ENCODE measurements at places on chromosomes 13 and 19.

DNA sequence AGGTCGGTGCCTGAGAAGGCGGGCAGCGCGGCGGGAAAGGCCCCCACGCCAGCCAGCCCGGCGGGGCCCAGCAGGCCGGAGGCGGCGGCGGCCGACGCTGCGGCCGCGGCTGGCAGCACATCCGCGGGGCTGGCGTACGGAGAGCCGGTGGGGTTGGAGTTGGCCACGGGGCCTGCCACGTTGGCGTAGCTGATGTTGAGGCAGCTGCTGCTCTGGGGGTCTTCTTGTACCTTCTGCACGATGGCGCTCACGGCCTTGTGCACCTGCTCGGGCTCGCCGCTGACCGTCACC lies 25.9 kb upstream of the NANOS2 start:
- no peak for DNase-seq

- DNase-seq: no peak
Measured at GRCh38 chr19:51094696-51095279, 12.1 kb upstream of the KLK14 start.

DNA sequence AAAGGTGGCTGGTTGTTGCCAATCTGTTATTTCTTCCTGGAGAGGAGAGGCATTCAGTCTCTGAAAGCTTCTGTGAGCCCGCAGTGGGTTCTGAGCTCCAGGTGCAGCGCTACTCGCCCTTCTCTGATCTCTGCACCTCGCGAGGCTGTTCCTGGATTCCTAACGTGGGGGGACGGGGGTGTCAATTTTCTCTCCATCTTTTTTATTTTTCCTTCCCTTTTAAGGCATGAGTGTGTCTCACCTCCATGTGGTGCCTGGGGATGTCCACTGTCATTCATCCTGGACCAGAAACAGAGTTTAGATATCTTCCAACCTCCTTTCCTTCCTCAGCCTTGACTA lies 626 bp downstream of the ZNF233 start:
- no peak for DNase-seq

DNA sequence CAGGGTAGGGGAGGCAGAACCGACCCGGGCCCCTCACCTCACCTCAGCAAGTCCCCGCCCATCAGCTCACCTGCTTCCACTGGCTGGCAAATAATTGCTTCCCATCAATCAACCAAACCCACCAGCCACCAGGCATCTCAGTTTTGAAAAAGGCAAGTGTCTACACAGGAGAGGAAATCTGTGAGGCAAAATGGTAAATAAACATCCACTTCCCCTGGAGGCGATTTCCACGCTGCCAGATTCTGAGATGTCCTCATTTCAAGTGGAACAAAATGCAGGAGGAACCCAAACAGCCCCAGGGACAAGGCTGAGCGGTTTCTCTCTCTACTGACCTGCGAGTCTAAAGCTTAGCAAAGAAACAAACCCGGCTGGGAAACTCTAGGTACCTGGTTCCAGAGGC lies 117.5 kb downstream of the CRYL1 start:
- no peak for DNase-seq

GRCh38 chr13:101452519-101453485 lies at the start of gene ITGBL1:
Gene ITGBL1 (plus strand): TSS chr13:101452675. CDS start chr13:101452834, 159 bp downstream.
- peak; percentile 74 for DNase-seq

- DNase-seq: peak; percentile 49
Measured at GRCh38 chr19:35756377-35757230, at the start of gene HSPB6. Gene HSPB6 (minus strand): TSS chr19:35757029. CDS start chr19:35757008, 21 bp downstream.

- DNase-seq: no peak
Measured at GRCh38 chr19:1990230-1991017, 25.1 kb downstream of the BTBD2 start.

- no peak for DNase-seq
Measured at GRCh38 chr19:35134601-35135242, at the start of gene LGI4. Gene LGI4 (minus strand): TSS chr19:35135059. CDS start chr19:35134680, 379 bp downstream.

DNA sequence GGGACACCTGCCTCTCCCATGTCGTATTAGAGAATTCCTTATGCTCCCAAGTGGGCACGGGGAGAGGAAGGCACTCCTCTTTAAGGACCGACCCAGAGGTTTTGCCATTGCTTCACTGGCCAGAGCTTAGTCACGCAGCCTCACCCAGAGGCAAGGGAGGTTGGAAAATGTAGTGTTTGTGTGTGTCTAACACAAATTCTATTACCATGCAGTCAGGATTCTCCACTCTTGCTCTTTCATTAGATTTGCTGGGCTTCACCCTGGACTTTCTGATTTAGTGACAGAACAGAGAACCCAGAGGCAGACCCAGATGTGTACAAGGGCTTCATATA lies 14.6 kb upstream of the NCCRP1 start:
- DNase-seq: peak; percentile 48

DNA sequence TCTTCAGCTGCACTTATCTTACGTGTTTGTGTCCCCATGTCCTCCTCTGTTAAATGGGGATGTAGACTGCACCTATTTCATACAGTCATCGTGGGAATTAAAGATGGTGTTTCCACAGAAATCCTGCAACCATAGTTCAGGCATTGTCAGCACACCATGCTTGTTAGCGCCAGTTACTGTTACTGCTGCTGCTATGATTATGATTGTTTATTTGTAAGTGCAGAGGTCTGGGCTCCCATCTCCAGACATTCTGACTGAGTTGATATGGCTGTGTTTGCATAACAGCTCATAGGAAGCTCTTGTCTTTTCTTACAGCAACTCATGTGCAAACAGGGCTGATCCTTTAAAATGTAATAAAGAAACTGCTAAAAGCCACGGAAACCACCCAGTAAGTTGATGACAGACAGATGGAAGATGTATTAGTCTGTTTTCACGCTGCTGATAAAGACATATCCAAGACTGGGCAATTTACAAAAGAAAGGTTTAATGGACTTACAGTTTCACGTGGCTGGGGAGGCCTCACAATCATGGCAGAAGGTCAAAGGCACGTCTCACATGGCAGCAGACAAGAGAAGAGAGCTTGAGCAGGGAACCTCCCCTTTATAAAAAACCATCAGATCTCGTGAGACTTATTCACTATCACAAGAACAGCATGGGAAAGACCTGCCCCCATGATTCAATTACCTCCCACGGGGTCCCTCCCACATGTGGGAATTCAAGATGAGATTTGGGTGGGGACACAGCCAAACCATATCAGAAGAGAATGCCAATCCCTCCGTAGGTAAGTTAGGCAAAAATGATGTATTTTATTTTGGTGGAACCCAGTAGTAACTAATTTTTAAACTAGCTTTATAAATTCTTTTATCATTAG lies 1.6 kb downstream of the ZSCAN5A start:
- no peak for DNase-seq

GRCh38 chr13:42218576-42218975 lies 53.4 kb upstream of the AKAP11 start:
- DNase-seq: peak; percentile 17

- no peak for DNase-seq
Measured at GRCh38 chr13:46122304-46122703, 17.5 kb upstream of the CPB2 start.

GRCh38 chr13:76489274-76489673 lies 396.9 kb downstream of the KCTD12 start:
- DNase-seq: no peak

DNA sequence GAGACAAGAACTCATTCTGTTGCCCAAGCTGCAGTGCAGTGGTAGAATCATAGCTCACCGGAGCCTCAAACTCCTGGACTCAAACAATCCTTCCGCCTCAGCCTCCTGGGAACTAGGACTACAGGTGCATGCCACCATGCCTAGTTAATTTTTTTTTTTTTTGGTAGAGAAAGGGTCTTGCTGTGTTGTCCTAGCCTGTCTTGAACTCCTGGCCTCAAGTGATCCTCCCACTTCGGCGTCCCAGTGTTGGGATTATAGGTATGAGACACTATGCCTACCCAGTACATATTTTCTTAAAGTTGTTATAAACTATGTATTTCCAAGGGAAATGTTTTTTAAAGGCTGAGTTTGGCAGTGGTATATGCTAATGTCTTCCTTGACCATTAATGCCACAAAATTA lies 412.6 kb downstream of the KLF12 start:
- no peak for DNase-seq

DNA sequence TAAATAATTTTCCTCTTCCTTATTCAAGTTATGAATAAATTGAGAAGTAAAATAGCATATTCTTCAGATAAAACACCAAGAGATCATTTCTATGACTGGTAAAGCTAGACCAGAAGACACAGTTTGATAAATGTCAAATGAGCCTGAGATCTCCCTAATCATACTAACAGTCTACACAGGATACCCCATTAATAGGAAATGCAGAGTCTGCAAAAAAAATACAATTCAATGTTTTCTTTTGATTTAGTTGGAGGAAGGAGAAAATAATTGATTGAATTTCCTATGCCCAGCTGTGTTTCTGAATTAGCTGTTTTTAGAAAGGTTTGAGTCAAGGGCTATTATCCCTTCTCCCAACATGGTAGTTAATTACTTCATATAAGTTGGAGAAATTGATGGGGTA lies 734.6 kb upstream of the SLITRK1 start:
- no peak for DNase-seq

DNA sequence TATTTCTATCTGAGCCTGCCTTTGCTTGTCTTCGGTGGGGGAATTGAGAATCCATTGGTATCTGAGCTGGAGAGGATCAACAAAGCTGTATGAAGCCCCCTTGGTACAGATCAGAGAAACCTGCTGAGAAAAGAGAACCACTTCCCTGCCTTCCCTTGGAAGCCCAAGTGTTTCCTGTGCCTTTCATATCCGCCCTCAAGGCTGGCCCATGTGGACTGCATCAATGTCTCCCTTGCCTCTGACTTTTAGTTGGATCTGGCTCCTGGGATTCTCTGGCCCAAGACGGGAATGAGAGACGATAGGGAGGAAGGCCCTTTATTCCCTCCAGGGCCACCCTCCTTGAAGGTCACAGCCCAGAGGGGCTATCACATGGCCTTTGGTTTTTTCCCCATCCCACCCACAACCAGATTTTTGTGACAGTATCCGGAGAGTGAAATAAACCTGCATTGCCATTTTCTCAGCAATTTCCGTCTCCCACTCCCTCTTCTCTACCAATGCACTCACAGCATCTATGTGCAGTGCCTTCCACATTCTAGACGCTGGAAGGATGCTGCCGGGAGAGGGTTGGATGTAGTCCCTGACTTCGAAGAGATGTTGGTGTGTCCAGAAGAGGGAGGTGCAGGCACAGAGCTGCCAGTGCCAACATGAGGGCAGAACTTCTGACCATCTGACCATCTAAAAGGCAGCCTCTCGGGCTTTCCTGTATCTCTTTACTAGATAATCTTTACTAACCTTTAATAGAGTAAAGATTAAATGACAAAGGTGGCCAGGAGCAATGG lies 63.8 kb downstream of the KCTD15 start:
- DNase-seq: no peak

- DNase-seq: peak; percentile 73
Measured at GRCh38 chr19:34639491-34640085, 37.4 kb downstream of the SCGB2B2 start.

DNA sequence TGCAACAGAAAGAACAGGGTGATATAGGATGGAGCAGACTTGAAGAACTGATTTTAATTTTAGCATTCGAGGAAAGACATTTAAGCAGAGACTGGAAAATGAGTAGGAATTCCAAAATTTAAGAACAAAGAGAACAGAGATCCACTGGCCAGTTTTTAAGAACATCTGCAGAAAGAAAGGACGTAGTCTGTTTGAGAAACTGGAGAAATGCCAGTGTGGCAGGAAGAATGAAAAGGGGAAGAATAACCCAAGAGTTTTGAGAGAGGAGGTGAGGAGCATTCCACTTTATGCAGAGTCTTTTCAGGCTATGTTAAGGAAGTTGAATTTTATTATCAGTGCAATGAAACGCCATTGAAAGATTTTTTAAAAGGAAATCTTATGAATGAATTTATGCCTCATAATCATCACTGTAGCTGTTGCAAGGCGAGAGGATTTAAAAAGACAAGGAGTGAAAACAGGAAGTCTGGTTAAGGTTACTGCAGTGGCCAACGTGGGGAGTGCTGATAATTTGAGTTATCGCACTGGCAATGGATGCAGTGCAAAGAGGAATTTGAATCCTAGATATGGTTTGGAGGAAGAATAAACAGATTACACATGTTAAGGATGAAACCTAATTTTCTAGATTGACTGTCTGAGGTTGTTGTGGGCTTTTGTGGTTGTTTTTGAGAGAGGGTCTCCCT lies 253.8 kb downstream of the DACH1 start:
- no peak for DNase-seq

DNA sequence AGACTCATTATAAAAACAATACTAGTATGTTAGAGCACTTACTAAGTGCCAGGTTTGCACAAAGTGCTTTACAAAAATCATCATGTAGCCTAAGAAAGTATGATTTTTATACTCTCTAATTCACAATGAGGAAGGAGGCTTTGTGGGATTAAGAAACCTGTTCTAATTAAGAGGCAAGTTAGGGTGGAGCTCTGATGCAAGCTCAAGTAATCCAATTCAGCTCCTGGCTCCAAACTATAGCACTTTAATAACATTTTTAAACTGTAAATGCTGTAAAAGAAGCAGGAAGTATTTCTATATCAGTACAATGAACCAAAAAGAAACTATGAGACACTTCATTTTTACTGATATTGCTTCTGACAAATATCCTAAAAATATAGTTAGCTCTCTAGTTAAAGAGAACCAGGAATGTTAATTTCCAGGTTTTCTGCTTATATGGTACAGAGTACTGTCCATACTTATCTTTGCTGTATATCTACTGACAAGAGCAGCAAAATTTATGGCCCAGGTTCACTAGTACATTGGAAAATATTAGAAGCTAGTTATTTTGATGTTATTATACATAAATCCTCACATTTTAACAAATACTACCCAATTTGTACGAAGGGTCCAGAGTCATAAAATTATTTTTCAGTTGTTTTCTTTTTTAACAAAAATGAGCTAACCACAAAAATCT lies 482.0 kb downstream of the DIAPH3 start:
- peak; percentile 72 for DNase-seq

GRCh38 chr19:2528675-2529101 lies 52.8 kb downstream of the GADD45B start:
- no peak for DNase-seq

GRCh38 chr19:50022823-50023222 lies 2.3 kb downstream of the VRK3 start:
- DNase-seq: no peak

GRCh38 chr13:28012896-28013295 lies 24.4 kb upstream of the URAD start:
- DNase-seq: no peak

DNA sequence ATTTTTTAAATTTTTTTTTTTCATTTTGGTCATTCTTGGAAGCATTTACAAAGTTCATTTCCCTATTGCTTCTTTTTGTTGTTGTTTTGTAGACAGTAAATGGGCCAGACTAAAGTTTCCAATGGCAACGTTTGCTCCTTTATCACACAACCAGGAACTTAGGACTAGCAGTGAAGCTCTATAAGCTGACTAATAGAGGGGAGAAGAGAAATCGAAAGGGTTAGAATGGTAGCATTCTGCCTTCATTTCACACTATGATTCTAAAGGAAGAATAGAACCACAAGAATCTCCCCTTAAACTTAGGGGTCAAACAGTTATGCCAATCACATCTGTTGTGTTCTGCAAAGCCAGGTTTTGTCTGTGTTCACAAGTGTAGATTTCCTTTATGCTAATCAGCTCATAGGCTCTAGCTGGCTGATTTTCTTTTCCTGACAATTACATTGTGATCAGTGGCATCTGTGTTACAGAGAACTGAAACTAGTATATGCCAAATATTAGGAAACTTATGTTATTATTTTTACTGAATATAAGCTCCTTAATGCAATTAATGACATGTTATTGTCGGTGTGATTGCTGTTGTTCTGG lies 467.3 kb downstream of the DACH1 start:
- DNase-seq: no peak

Measured in fibroblast of the aortic adventitia (primary cell).